Skin of body (tissue), 3 donors: ENCODE measurements at places on chromosomes 3 and 15. TPM values are rescaled to one million over a fixed set of nuclear protein-coding genes. Genes with fewer than 3 reads are reported as not detected.

The GATA2 gene
- total RNA-seq: 3.3 TPM

The TSPAN3 gene
- 123 TPM for total RNA-seq

The MAP1A gene
- total RNA-seq: 14.3 TPM

The GAP43 gene
- total RNA-seq: 1.3 TPM

The IL17RD gene
- total RNA-seq: 18.3 TPM

The MRPS22 gene
- 45.5 TPM for total RNA-seq

The DVL3 gene
- 23.9 TPM for total RNA-seq

The PLA2G4B gene
- total RNA-seq: 16.5 TPM

The CTXND1 gene
- 0.30 TPM for total RNA-seq

The CYP1A2 gene
- total RNA-seq: 0.10 TPM

The ACKR2 gene
- total RNA-seq: 1.6 TPM

The GABRR3 gene
- total RNA-seq: not detected

The C3orf85 gene
- total RNA-seq: not detected

The FBXL2 gene
- total RNA-seq: 13.8 TPM

The FBXW12 gene
- not detected for total RNA-seq

The FAM162A gene
- total RNA-seq: 20.6 TPM

The GPR15 gene
- total RNA-seq: not detected

The GOLGA8J gene
- total RNA-seq: 0.30 TPM

The CCNB2 gene
- 12.6 TPM for total RNA-seq

The FAM81A gene
- 0.39 TPM for total RNA-seq

The IL5RA gene
- total RNA-seq: 0.79 TPM

The LAMB2 gene
- total RNA-seq: 379 TPM

The MST1R gene
- 6.3 TPM for total RNA-seq

The CACNA1D gene
- total RNA-seq: 5.6 TPM

The RUBCN gene
- total RNA-seq: 12.1 TPM

The COL7A1 gene
- total RNA-seq: 71.4 TPM

The SCAMP2 gene
- total RNA-seq: 21.6 TPM

The NANOGP8 gene
- 0.89 TPM for total RNA-seq

The CHRM5 gene
- not detected for total RNA-seq

The WDR73 gene
- 21.2 TPM for total RNA-seq

The GPR149 gene
- not detected for total RNA-seq

The CLRN1 gene
- total RNA-seq: not detected

The FOXB1 gene
- not detected for total RNA-seq

The SNTN gene
- not detected for total RNA-seq

The TIGIT gene
- 0.59 TPM for total RNA-seq

The FBXO40 gene
- total RNA-seq: 0.59 TPM

The TF gene
- 43.0 TPM for total RNA-seq

The ACTC1 gene
- total RNA-seq: 126 TPM

The DGKG gene
- 2.9 TPM for total RNA-seq

The GRK7 gene
- 0.10 TPM for total RNA-seq

The INKA1 gene
- total RNA-seq: 6.6 TPM
